ENCODE measurements at places on chromosomes 3 and 15. TPM values are rescaled to one million over a fixed set of nuclear protein-coding genes. Genes with fewer than 3 reads are reported as not detected.

The NR2E3 gene
- total RNA-seq, result not detected

The GOLGA6L7 gene
- total RNA-seq, result not detected

The SLC27A2 gene
- total RNA-seq, result 0.38 TPM

The CTXN2 gene
- total RNA-seq, result not detected

The LYZL4 gene
- not detected for total RNA-seq

The LDHAL6B gene
- total RNA-seq, result not detected

The PLSCR5 gene
- not detected for total RNA-seq

The IQCF6 gene
- not detected for total RNA-seq

The MYL3 gene
- total RNA-seq, result not detected

Measured in GM12878 (cell line).